ENCODE measurements at places on chromosomes 5 and 9. TPM values are rescaled to one million over a fixed set of nuclear protein-coding genes. Genes with fewer than 3 reads are reported as not detected.

Gene ALDH7A1
- polyA plus RNA-seq: 194 TPM

Gene ZNF462
- polyA plus RNA-seq: 11.4 TPM

Gene SPTAN1
- polyA plus RNA-seq: 118 TPM

Gene C8G
- polyA plus RNA-seq: 1.2 TPM

Gene HSPB3
- polyA plus RNA-seq: 57.3 TPM

Data from cardiac muscle cell (in vitro differentiated cells and primary cell).